ENCODE measurements at places on chromosomes 13 and 19. TPM values are rescaled to one million over a fixed set of nuclear protein-coding genes. Genes with fewer than 3 reads are reported as not detected.

GRCh38 chr13:100128373-100128772, 39.5 kb downstream of the PCCA start:
- H3K4me1 ChIP-seq, result no peaks in the 10 kb centered on the region
- H3K27ac ChIP-seq, result no peak overlapping the region
- no peaks in the 10 kb centered on the region for H3K27me3 ChIP-seq
- no peaks in the 10 kb centered on the region for H3K36me3 ChIP-seq

GRCh38 chr13:31334547-31334946, 134.8 kb downstream of the B3GLCT start:
- DNase-seq, result no peak
- H3K4me3 ChIP-seq, result no peak overlapping the region
- H3K27ac ChIP-seq, result no peak overlapping the region
- H3K4me1 ChIP-seq, result no peaks in the 10 kb centered on the region
- H3K36me3 ChIP-seq, result no peaks in the 10 kb centered on the region
- H3K27me3 ChIP-seq, result no peaks in the 10 kb centered on the region

GRCh38 chr13:90362707-90363106, 984.8 kb upstream of the MIR17HG start:
- H3K27me3 ChIP-seq, result no peaks in the 10 kb centered on the region
- H3K4me1 ChIP-seq, result no peaks in the 10 kb centered on the region
- no peaks in the 10 kb centered on the region for H3K36me3 ChIP-seq
- no peak overlapping the region for H3K27ac ChIP-seq

TSSK6 gene
- 3.4 TPM for total RNA-seq

CPAMD8 gene
- total RNA-seq, result 0.18 TPM

LILRA6 gene
- 0.37 TPM for total RNA-seq

- H3K27ac ChIP-seq, result no peak overlapping the region
- no peaks in the 10 kb centered on the region for H3K27me3 ChIP-seq
- no peak for DNase-seq
- H3K4me3 ChIP-seq, result no peak overlapping the region
- H3K4me1 ChIP-seq, result peaks cover 5% of the 10 kb centered on the region
- H3K36me3 ChIP-seq, result peaks cover 22% of the 10 kb centered on the region
Measured at GRCh38 chr19:46919324-46919723, 58.5 kb downstream of the ARHGAP35 start.

FBXO17 gene
- total RNA-seq, result not detected

DNA sequence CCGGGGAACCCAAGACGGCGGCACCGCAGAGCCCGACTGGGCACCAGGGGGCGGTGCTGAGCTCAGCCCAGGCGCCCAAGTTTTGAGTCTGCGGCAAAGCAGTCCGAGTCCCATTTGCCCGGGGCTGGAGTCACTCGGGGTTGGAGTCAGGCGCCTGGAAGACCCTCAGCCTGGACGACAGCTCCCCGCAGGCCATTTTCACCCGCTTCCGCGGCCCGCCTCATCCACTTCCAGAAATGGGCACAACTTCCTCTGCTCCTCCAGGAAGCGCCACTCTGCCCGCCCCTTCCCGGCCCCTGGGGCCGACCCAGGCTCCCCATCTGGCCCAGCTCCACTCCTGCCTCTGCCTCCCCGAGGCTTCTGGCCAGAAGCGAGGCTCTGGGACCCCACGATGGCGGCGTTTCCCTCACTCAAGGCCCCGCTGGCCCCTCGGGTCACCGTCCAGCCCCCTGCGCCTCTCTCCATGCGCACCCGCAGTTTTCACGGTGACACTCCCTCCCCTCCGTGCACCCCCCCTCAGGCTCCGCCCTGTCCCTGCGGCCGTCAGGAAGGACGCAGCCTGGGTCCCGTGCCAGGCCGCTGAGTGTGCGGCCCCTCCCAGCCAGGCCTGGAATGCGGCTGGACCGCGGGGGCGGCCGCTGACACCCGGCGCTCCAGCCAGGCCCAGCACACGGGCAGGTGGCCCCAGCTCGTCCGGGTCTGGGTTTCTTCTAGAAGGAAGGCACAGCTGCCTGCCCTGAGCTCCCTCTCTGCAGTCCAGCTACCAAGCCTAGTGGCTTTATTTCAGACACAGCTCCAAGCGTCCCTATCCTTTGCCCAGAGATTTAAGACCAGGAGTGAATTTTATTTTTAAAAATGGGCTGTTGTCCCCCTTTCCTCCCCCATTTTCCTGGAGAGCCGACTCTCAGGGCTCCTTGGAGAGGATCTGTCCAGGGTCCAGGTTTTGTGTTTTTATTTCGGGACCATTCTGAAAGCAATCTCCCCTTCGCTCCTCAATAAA, 4.7 kb downstream of the SERTAD1 start:
- H3K27me3 ChIP-seq, result no peaks in the 10 kb centered on the region
- peaks cover 20% of the 10 kb centered on the region for H3K4me1 ChIP-seq
- H3K4me3 ChIP-seq, result peak overlapping the region; percentile 81
- H3K36me3 ChIP-seq, result no peaks in the 10 kb centered on the region

GRCh38 chr13:55437162-55437561, 1703.6 kb upstream of the PRR20A start:
- H3K27ac ChIP-seq, result no peak overlapping the region
- H3K27me3 ChIP-seq, result no peaks in the 10 kb centered on the region
- H3K4me3 ChIP-seq, result no peak overlapping the region
- H3K36me3 ChIP-seq, result no peaks in the 10 kb centered on the region
- H3K4me1 ChIP-seq, result no peaks in the 10 kb centered on the region

ZNF563 gene
- 2.8 TPM for total RNA-seq

- peaks cover 30% of the 10 kb centered on the region for H3K4me1 ChIP-seq
- peak overlapping the region; percentile 93 for H3K4me3 ChIP-seq
- no peak for DNase-seq
- peak overlapping the region; percentile 97 for H3K27ac ChIP-seq
- H3K36me3 ChIP-seq, result no peaks in the 10 kb centered on the region
Measured at GRCh38 chr19:48638831-48639381, 1.7 kb upstream of the DBP start.

DNA sequence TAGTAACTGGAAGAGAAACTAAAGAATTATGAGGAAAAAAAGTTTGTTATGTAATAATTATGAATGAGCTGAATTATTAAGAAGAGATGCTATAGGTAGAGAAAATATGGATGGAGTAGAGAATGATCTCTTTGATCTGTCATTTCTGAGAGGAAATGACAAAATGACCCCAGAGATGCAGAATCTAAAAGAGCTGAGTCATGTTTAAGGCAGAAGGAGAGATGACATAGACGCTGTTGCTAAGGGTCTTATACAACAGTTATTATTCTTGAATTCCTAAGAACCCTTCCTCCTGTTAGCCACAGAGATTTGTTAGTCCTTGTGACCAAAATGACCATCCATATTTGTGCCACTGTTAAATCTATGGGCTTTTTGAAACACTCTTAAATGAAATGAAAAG, 58.3 kb upstream of the FREM2 start:
- no peaks in the 10 kb centered on the region for H3K4me1 ChIP-seq
- H3K27me3 ChIP-seq, result no peaks in the 10 kb centered on the region
- no peak overlapping the region for H3K4me3 ChIP-seq
- no peak for DNase-seq

GRCh38 chr19:48987323-48987722, 5.8 kb downstream of the GYS1 start:
- H3K27me3 ChIP-seq, result no peaks in the 10 kb centered on the region
- peaks cover 6% of the 10 kb centered on the region for H3K36me3 ChIP-seq
- DNase-seq, result no peak
- no peak overlapping the region for H3K4me3 ChIP-seq
- H3K4me1 ChIP-seq, result peaks cover 8% of the 10 kb centered on the region
- no peak overlapping the region for H3K27ac ChIP-seq

GRCh38 chr19:48646722-48647216, 782 bp upstream of the CA11 start:
- peak overlapping the region; percentile 52 for H3K27ac ChIP-seq
- no peak overlapping the region for H3K4me3 ChIP-seq
- peaks cover 40% of the 10 kb centered on the region for H3K4me1 ChIP-seq
- no peaks in the 10 kb centered on the region for H3K36me3 ChIP-seq
- no peaks in the 10 kb centered on the region for H3K27me3 ChIP-seq

DNA sequence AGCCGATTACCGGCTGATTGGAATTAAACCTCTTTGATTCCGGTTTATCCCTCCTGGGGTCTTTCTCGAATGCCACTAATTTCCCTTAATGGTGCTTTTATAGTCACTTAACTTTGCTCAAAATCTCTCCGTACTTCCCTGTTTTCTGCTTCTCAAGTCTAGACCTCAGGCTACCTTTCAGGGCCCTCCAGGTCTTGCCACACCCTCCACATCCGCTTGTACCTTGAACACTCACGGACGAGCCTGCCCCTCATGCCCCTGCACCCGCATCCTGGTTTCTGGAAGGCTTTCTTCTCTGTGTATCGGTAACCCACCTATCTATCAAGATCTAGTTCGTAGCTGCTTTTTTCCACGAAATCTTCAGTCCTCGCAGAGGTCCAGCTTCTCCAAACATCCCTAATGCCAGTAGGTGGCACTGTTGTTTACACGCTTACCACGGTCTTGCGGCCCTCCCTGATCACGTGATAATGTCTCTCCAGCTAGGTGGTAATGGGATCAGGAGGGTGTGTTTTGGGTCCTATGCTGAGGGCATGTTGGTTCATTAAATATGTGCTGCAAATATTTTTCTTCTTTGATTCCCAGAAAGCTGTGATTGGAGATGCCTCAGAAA, 13.8 kb downstream of the ATP12A start:
- peaks cover 6% of the 10 kb centered on the region for H3K4me1 ChIP-seq
- no peaks in the 10 kb centered on the region for H3K27me3 ChIP-seq
- H3K4me3 ChIP-seq, result no peak overlapping the region
- H3K27ac ChIP-seq, result no peak overlapping the region

- H3K4me1 ChIP-seq, result no peaks in the 10 kb centered on the region
- H3K27ac ChIP-seq, result no peak overlapping the region
- no peaks in the 10 kb centered on the region for H3K27me3 ChIP-seq
- DNase-seq, result no peak
- no peak overlapping the region for H3K4me3 ChIP-seq
Measured at GRCh38 chr19:2524840-2525723, 49.2 kb downstream of the GADD45B start.

GRCh38 chr19:45865269-45865948, 1.3 kb downstream of the FOXA3 start:
- H3K4me1 ChIP-seq, result peaks cover 16% of the 10 kb centered on the region
- no peak for DNase-seq
- H3K4me3 ChIP-seq, result no peak overlapping the region
- H3K27me3 ChIP-seq, result peaks cover 4% of the 10 kb centered on the region
- H3K27ac ChIP-seq, result no peak overlapping the region
- H3K36me3 ChIP-seq, result no peaks in the 10 kb centered on the region

DNA sequence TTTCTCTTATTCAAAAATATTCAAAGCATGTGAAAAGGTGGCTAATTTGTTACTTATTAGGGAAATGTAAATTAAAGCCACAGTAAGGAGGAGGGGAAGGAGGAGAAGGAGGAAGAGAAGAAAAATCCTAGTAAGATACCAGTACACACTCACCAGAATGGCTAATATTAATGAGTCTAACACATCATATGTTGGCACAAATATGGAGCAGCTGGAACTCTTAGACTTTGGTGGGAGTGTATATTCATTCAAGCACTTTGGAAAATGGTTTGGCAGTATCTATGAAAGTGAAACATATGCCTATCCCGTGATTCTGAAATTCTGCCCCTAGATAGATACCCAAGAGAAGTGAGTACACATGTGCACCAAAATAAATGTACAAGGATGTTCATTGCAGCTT, 38.1 kb upstream of the RGCC start:
- DNase-seq, result no peak
- no peak overlapping the region for H3K27ac ChIP-seq
- H3K36me3 ChIP-seq, result no peaks in the 10 kb centered on the region

GRCh38 chr13:91360246-91360751, 12.8 kb downstream of the MIR17HG start:
- no peaks in the 10 kb centered on the region for H3K27me3 ChIP-seq
- H3K4me1 ChIP-seq, result no peaks in the 10 kb centered on the region
- no peak for DNase-seq
- no peaks in the 10 kb centered on the region for H3K36me3 ChIP-seq
- H3K4me3 ChIP-seq, result no peak overlapping the region

DNA sequence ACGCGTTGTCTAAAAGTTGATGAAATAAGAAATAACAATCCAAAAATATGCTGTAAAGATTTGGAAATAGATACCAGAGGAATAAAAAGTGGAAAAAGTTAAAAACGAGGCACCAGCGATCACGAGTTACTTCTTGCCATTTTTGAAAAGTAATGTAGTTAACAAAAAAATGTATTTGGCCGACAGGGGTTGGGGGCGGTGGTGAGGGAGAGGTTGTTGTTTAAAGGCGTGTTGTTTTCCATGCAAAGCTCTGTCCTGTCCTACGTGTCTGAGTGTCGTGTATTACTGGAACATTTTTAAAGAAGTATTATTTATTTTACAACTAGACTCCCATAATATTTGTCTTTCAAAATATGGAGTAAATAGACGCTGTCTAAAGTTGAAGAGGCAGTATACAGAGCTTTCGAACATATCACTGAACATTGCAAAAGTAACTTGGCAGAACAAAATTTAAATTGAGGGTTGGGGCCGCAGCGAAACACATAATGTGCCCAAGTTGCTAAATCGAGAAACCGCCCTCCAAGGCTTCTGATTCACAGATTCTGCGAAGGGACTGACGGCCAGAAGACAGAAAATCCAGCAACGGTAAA, 823 bp downstream of the FBXO17 start:
- no peak for DNase-seq
- no peak overlapping the region for H3K4me3 ChIP-seq
- peaks cover 5% of the 10 kb centered on the region for H3K27me3 ChIP-seq
- H3K36me3 ChIP-seq, result no peaks in the 10 kb centered on the region
- H3K4me1 ChIP-seq, result no peaks in the 10 kb centered on the region

DNA sequence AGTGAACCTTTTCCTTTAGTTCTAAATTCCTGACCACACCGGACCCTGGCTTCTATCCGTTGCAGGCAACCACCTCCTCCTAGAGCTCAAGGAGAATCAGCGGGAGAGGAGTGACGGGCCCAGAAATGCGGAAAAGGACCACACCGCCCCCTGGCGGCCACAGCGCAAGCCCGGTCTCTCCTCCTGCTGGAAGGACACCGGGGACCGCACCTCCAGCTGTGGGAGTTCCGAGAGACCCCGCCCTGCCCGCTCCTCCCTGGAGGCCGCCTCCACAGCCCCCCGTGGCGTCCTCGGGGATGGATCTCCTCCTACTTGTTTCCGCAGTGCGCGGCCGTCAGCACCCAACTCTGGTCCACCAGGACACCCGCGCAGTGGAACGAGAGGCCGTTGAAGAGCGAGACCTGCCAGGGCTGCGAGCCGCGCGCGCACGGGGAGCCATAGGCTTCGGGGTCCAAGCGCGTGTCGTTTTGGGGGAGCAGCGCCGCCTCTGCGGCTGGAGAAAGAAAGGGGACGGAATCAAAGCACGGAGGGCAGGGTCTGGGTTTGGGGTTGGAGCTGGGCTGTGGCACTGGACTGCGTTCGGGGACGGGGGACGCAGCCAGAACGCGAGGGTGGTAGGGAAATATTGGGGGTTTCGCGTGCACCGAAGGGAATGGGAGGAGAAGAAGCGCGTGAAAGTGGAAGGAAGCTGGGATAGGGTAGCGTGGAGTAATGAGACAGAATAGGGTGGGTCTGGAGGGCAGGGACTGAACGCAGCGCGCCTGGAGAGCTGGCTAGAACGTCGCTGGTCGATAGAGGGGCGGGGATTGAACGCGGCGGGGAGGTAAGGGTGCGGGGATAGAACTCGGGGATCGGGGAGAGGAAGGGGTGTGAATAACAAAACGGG, 2.5 kb downstream of the KLK10 start:
- H3K27ac ChIP-seq, result no peak overlapping the region
- peaks cover 5% of the 10 kb centered on the region for H3K4me1 ChIP-seq
- H3K27me3 ChIP-seq, result peaks cover 11% of the 10 kb centered on the region
- DNase-seq, result peak; percentile 30
- H3K4me3 ChIP-seq, result no peak overlapping the region

GRCh38 chr13:28440774-28441504, 54.0 kb downstream of the FLT1 start:
- no peaks in the 10 kb centered on the region for H3K4me1 ChIP-seq
- no peak overlapping the region for H3K4me3 ChIP-seq
- H3K36me3 ChIP-seq, result no peaks in the 10 kb centered on the region

Measured in CD8-positive, alpha-beta memory T cell (primary cell).